ENCODE measurements at places on chromosomes 5 and 9.

GRCh38 chr5:40503439-40503838 is 176.3 kb upstream of the PTGER4 start:
- no peak for DNase-seq

DNA sequence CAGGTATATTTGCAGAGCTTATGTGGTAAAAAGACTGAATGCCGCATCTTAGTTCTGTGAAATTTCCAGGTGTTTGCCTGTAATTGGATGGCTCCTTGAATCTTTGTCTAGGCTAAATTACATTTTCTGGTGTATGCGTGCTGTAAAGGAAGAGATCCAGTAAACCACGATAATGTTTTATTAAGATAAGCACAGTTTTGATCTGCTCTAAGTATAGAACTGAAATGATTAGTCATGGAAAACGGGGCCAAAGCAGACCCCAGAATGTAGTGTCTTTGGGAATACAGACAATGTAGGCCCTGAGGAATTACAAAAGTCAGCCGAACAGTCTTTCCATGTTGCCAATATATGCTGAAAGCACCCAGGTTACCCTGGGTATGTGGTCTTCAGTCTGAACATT is 257.3 kb downstream of the FANCC start:
- no peak for DNase-seq

DNA sequence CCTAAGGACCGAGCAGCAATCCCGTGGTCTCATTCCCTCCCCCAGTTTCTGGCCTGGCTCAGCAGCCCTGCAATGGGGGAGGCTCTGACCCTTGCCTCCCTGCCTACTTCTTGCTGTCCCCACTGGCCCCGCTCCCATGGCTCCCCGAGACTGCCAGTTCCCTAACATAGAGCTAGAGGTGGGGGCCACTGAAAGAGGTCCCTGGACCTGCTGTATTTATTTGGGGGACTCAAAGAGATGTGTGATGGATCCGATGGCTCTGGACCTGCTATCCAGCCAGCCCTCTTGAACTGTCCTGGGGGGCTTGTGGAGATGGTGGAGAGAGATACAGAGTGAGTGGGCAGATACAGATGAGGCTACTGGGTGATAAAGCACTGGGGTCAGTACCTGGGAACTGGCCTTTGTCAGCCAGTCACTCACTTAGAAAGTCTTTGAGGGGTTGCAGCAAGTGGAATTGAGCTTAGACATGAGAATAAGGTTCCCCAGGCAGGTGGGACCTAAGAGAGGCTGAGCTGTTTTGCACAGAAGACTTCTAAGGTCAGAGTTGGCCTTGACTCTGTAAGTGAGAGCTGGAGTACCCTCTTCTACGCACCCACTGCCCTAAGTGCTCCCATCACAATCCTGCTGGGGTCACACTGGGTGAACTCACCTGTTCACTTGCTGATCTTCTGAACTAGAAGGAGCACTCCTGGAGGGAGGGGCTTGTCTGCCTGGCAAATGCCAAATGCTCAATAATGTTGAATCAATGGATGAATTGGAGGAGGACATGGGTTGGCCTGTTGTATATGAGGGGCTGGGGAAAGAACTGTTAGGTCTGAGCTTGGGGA is 42.9 kb downstream of the CXXC5 start:
- no peak for DNase-seq

DNA sequence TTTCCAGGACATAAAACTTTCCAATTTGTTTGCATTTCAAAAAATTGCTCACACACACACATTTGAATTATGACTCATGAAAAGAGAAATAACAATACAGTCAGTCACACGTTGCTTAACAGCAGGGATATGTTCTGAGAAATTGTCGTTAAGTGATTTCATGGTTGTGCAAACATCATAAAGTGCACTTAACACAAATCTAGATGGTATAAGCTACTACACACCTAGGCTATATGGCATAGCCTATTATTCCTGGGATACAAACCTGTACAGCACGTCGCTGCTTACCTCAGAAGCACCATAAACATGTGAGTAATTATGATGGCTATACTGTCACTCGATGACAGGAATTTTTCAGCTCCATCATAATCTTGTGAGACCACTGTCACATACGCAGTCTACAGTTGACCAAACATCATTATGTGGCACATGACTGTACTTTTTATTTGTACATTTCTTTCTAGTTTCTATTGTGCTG is 378.2 kb downstream of the ACTL7B start:
- DNase-seq = peak; percentile 82

GRCh38 chr9:133103183-133103986 is 17.7 kb downstream of the RALGDS start:
- DNase-seq = peak; percentile 49

DNA sequence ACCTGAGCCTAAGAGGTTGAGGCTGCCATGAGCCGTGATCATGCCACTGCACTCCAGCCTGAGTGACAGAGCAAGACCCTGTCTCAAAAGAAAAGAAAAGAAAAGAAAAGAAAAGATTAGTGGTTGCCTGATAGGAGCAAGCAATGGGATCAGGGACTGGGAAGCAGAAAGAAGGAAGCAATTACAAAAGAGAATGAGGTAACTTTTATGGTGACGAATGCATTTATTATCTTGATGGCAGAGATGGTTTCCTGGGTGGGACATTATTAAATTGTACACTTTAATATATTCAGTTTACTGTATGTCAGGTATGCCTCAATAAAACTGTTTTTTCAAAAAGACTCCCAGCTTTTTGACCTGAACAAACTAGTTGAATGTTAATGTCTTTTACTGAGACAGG is 7.5 kb upstream of the PFDN1 start:
- no peak for DNase-seq

- DNase-seq = no peak
Measured at GRCh38 chr5:36156121-36156601, 4.2 kb downstream of the SKP2 start.

- DNase-seq = no peak
Measured at GRCh38 chr9:126523611-126524111, 90.1 kb upstream of the LMX1B start.

DNA sequence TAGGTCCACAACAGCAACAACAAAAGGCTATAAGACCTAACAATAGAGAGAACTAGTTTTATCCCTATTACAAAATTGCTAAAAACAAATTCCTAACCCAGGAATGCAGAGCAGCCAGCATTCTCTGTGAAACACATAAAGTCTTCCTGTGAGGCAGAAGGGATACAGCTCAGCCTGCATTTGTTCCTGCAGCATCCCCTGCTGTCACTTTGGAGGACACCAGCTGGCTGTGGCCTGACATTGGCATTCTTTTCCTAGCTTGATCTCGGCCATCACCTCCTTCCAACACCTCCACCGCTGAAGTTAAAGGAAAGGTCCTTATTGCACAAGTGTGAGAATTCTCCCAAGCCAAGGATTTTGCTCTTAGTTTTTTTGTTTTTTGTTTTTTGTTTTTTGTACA is 186.1 kb downstream of the SNCAIP start:
- DNase-seq = no peak
